ENCODE measurements at places on chromosomes 3 and 15. TPM values are rescaled to one million over a fixed set of nuclear protein-coding genes. Genes with fewer than 3 reads are reported as not detected.
A peak's percentile ranks its signal among the peaks of the same experiment; 100 is the strongest.

Gene CLDN18
- 0.62 TPM for total RNA-seq

DNA sequence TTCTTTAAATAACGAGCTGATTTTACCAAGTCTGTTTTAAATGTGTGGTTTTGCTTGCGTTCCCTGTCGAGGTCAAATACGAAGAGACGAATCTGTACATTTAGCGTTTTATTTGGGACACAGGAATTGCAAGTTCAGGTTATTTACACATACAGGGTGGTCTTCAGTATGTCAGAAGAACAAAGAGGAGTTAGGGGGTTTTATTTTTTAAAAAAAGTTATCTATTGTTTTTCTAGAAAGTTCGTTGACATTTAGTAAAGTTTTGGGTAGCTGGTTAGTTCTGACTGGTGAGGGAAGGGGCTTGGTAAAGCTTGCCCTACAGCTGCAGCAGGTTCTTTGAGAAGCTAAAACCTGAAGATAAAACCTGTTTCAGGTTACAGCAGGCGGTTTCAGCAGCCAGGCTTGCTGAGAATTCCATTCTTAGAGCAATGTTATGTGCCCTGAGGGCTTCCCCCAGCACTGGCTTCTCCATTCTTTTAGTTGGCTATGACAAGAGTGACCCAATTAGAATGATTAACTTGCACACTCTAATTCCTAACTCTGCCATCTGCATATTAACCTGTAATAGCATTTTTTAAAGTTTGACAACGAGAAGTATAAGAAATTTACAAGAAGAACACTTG is 815 bp upstream of the ZNF280D start:
- DNase-seq, result peak; percentile 17

DNA sequence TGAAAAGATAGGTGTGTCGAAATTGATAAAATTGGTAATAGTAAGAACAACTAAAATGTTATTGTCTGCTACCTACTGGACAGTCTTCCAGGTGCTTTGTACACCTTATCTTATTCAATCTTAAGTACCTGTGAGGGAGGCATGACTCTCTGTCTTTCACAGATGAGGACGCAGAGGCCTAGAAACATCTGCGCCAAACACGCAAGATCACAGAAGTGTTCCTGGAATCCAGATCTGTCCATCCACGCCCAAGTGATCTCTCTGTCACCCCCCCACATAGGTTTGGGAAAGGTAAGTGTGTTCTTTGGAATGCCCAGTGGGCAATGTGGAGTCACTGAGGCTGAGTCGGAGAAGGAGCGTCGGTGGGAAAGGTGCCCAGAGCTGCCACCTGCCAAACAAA is 34.4 kb upstream of the PTPRG start:
- DNase-seq, result no peak

DNA sequence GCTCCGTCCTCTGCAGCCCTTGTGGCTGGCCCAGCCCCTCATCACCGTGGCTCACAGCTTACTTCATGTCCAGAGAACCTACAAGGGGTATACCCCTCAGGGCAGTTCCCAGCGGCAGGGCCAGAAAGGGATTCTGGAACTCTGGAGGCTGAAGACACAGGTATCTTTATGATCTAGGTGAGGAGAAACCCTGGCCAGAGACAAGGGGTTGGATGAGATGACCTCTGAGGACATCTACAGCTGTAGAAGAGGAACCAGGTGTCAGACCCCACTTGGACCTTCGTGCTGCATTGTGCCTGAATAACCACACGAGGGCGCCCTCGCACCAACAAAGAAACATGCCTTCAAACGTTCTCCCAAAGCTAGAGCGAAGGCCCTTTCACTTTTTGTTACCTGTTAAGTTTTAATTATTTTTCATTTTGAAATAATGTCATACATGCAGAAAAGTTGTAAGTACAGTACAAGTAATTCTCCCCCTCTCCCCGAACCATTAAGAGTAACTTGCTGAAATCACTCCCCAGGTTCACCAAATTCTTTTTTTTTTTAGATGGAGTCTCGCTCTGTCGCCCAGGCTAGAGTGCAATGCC is 118.7 kb upstream of the SMAD3 start:
- DNase-seq, result peak; percentile 91

Gene KBTBD13
- 2.6 TPM for total RNA-seq

Gene GPR149
- 0.41 TPM for total RNA-seq

Gene PARP15
- 1.1 TPM for total RNA-seq

Gene WDR93
- not detected for total RNA-seq

DNA sequence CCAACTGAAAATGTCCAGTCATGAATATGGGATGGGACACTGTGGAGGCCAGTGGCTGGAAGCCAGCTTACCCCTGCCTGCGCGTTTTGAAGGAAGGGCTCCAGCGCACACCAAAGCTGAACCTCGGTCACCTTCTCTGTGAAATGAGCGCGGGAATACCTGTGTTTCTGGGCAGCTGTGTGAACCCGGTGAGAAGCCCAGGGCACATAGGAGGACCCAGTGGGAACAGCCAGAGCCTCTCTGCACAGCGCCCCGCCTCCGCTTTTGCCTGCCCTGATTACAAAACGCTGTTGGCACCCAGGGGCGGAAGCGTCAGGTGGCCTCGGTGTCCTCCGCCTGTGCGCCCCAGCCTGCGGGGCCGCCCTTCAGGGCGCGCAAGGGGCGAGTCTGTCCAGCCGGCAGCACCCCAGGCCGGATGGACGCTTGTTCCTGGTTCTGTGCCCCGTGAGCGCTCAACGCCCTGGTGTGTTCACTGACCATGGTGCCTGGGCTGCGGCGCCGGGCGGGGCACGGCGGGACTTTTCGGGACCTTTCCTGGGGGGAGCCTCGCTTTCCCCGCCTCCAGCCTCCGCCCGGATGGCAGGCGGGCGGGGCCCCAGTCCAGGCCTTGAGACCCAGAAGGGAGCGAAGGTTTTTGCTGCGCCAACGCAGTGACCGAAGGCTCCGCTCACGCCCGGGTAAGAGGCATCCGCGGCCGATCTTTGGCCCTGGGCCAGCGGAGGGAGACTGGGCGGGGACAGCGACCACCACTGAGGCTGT is at the start of gene SQOR:
Gene SQOR, plus strand, starts transcription at position 598 of the 759 bp plus-strand sequence. CDS start 23,895 bp downstream, outside the sequence.
- peak; percentile 61 for DNase-seq

GRCh38 chr3:65793495-65794200 is 245.1 kb downstream of the MAGI1 start:
- peak; percentile 48 for DNase-seq

Gene SLC51B
- total RNA-seq, result 1.4 TPM
